ENCODE measurements at places on chromosomes 4 and X. TPM values are rescaled to one million over a fixed set of nuclear protein-coding genes. Genes with fewer than 3 reads are reported as not detected.

The RENBP gene
- 14.8 TPM for total RNA-seq

The BTC gene
- not detected for total RNA-seq

The SYTL5 gene
- 0.09 TPM for total RNA-seq

The TLR6 gene
- total RNA-seq, result 0.95 TPM

The NRK gene
- 0.07 TPM for total RNA-seq

The AREG gene
- total RNA-seq, result 5.6 TPM

The CTAG1B gene
- total RNA-seq, result not detected

The ANOS1 gene
- total RNA-seq, result 0.09 TPM

The AKAP4 gene
- total RNA-seq, result 0.11 TPM
